Left ventricle myocardium superior (tissue), 1 donor: ENCODE measurements at places on chromosomes 3 and 15. TPM values are rescaled to one million over a fixed set of nuclear protein-coding genes. Genes with fewer than 3 reads are reported as not detected.

Gene SAXO2
- total RNA-seq, result 2.6 TPM

DNA sequence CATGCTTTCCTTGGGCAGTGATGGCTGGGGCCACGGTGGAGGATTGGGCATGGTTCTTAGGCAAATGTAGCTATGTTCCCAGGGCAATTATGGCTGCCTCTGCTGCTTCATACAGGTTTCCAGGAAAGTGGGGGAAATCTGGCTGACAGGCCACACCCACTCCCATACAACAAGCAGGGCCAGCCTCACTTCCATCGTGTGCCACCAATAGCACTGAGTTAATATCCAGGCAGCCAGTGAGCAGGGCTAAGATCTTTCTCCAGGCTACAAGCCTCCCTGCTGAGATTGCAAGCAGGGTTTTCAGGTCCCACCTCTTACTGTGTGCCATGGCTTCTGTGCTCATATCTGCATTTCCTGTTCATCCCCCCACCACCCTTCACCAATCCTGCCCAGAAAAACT, 1291.9 kb downstream of the SI start:
- no peak for DNase-seq

Gene B4GALT4
- 11.8 TPM for total RNA-seq

GRCh38 chr3:45962033-45962432, 18.8 kb downstream of the CXCR6 start:
- DNase-seq, result no peak

Gene GLT8D1
- total RNA-seq, result 27.4 TPM

Gene C3orf22
- total RNA-seq, result not detected
